Vagina (tissue), 2 donors: ENCODE measurements at places on chromosomes 5 and 9.

DNA sequence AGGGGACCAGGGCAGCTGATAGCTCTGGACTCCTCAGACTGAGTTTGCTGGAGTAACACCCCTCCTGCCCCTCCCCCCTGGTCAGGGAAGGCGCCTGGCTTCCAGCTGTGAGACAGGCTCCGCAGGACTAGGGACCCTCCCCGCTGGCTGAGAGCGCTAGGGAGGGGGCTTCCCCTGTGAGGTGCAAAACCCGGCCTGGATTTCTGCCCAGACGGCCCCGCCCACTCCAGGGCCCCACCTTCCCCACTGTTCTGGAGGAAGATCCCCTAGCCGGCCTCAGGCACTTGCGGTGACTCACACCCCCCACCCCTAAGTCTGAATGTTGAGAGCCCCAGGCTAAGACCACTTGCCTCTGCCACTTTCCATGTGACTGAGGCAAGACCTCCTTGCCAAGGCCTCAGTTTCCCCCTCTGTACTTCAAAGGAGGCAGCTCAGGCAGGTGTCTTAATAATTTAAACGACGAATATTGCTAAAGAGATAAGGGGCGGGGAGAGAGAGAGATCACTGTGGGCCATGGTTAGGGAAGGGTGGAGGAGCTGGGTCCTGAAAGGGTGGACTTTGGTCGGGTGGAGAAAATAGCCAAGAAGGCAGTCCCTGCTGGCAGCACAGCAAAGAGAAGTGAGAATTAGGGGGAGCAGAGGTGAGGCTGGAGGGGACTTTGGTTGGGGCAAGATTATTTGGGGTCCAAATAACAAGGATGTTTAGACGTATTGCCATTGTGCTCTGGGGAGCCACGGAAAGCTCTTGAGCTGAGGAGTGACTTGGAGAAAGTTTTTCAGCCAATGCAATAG, 1.0 kb upstream of the DAB2IP start:
- DNase-seq = no peak

DNA sequence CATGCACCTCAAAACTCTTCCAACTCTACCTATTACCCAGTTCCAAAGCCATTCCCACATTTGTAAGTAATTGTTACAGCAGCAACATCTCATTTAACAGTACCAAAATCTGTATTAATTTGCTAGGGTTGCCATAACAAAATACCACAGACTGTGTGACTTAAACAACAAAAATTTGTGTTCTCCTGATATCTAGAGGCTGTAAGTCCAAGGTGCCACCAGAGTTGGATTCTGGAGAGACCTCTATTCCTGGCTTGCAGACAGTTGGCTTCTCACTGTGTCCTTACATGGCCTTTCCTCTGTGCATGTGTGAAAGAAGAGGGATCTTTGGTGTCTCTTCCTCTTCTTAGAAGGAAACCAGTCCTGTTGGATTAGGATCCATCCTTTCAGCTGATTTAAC, 203.8 kb upstream of the PIK3R1 start:
- DNase-seq = no peak

- no peak for DNase-seq
Observed at GRCh38 chr5:103259705-103260355, 1.3 kb downstream of the MACIR start.

GRCh38 chr9:80046481-80046880, 474.7 kb downstream of the TLE4 start:
- no peak for DNase-seq

GRCh38 chr5:91189480-91190313, 193.4 kb downstream of the ARRDC3 start:
- DNase-seq = no peak

DNA sequence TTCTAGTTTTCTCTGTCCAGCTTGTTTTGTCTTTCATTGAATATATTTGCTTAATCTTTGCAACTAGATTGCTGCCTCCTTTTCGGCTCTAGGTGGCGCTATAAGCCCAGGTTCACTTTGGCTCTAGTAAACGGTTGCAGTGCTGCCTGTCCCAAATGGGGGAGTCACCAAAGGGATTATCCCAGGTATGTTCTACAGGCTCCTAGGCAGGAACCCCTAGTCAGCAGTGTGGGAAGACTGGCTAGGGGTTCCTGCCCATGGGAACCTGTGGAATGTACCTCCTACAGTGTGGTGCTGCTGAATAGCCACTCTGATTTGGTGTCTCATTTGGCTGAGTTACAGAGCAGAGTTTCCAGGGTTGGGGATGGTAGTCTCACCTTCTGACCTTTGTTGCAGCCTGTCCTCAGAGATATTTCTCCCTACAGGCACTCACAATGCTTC, 85.2 kb downstream of the ARSB start:
- no peak for DNase-seq

- no peak for DNase-seq
Observed at GRCh38 chr5:143676802-143677201, 135.2 kb upstream of the HMHB1 start.

- no peak for DNase-seq
Observed at GRCh38 chr9:92686954-92687353, 17.0 kb upstream of the IPPK start.

DNA sequence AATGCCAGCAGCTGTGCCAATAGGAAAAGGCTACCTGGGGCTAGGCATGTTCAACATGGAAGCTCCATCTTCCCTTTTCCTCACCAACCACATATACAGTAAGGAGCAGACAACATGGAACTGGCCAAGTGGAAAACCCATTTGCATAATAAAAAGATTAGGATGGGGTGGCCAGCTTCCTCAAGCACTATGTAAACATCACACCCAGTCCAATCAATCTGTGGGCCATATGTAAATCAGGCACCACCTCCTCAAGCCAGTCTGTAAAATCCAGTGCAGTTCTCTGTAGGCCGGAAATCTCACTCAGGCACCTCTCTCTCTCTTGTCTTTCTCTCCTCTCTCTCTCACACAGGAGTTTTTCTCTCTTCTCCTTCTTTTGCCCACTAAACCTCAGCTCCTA, 360.2 kb upstream of the GRIA1 start:
- no peak for DNase-seq

DNA sequence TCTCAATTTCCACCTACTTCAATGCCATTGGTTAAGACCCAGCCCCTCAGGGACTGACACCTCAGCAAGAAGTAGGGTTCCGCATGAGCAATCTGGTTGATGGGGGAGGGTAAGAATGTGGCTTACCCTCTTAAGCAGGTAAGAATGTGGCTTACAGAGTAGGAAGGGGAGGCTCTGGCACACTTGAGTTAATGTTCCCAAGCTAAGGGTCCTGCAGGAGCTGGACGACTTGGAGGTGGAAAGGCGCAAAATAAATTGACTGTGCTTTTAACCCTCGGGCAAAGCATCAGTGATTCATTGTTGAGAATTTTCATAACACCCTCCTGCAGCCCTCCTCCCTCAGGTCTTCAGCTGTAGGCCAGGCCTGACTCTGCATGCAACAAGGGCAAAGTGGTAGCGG, 24.9 kb upstream of the ADRA1B start:
- no peak for DNase-seq

DNA sequence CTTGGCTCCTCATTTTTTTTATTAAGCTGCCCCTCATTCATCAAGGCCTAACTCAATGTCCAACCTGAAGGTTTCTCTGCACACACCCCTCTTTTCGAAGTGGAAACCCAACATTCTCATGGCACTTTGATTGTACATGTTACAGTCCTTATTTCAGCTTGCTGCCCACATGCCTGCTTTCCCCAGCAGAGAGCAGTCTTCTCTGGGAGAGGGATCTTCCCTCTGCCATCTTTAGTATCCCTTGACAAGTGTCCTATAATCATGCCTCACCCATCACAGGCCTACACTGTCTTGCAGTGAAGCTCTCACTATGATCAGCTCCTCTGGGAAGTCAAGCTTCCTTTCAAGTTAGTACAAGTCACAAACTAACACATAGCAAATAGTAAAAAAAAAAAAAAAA, 175.1 kb downstream of the ACER2 start:
- DNase-seq = no peak
